GDM1 (cell line): ENCODE measurements at places on chromosomes 7 and 10.

DNA sequence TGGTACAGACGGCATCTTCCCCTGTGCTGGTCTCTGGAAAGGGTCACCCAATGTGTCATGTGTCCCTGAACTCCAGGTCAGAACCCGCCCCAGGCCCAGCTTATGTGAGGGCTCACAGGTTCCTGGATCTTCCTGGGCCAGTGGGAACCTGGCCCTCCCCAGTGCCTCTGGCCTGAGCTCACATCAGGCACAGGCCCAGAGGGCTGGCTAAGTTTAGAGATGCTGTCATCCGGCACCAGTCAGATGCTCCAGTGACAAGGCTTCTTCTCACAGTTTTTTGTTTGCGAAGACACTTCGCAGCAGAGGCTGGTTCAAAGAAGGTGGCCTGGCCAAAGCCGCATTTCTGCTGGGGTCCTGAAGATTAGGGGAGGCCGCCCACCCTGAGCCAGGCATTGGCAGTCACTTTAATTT lies 11.8 kb downstream of the CAMK2B start:
- no peak for DNase-seq

DNA sequence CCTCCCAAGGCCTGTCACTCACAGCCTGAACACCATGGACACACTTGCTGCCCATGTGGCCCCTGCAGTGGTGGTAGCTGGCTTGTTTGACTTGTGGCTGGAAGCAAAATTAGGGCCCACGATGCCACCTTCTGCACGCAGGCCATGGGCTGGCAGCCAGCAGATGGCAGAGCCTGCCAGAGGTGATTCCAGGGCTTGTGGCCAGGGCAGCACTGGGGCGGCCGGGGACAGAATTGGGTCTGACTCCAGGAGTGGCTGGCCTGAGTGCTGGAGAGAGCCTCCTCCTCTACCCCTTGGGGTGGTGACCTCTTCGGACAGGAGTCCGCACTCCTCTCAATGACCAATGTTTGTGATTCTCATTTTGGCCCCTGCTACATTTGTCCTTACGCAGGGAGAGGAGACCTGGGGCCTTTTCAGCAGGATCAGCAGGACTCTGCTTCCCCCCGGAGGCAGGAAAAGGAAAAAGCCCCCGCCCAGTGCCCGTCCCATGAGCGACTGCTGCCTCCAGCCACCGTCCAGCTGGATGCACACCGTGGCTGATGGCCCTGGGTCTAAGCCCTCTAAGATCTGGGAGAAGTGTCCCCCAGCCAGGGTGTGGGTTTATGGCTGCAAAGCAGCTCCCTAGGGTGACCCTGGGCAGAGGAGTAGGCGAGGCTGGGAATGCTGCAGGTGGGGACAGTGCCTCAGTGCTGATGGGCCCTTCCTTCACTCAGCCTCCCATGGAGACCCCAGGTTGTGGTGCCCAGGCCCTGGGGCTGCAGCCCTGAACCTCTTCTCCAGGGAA lies 26.5 kb downstream of the DNAJB12 start:
- DNase-seq = peak; percentile 40

GRCh38 chr7:106448992-106449859 lies 164.4 kb upstream of the NAMPT start:
- DNase-seq = no peak

DNA sequence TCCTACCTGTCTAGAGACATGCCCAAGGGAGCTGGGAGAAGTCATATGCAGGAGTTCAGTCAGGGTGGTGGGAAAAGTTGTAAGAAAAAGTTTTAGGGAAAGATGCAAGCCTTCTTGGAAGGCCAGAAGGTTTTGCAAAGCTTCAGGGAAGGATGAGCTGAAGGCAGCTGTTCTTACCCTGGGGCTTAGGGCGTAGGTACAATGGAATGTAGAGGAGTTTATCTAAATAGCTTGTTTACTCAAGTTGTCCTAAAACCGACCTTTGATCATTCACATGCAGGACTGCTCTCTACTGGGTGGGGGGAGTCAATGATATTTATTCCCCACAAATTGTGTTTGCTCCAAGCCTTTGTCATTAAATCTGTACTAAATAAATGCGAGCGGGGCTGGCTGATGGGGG lies 277.0 kb downstream of the CRPPA start:
- DNase-seq = no peak

DNA sequence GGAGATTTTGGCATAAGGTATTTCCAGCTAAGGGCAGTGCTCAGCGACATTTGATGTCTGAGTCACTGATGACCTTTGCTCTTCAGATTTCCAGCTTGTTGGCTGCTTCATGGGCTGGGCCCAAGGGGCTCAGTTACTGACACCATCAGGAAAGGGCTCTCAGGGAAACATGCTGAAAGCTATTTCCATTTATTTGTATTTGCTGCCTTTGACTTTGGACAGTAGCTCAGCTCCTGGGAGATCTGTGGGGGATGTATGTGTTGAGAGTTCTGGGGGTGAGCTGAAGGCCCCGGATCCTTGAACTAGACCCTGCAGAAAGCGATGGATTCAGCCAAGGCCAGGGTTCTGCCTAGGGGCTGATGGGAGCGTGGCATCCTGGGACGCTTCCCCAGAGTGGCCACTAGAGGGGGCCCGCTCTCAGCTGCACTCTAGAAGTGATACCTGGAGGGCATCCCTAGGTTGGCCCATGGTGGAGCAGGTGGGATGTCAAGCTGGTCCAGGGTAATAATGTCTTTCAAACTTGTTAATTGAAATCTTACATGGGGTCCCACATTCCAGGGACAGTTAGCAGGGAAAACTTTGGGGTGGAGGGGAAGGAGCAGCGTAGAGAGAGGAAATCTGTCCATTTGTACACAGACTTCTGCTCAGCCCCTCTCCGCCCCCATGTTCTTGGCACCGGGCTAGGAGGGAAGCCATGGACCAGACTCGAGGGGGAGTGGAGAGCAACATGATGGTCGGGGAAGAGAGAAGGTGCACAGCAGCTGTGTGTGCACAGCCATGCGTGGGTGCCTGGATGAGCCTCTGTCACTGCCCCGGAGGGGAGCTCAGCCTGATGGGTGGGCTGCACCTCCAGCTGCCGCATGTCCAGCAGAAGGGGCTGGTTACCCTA lies 3.0 kb upstream of the BTBD16 start:
- DNase-seq = no peak

- DNase-seq = no peak
Measured at GRCh38 chr10:114953047-114953446, 15.1 kb downstream of the TRUB1 start.

DNA sequence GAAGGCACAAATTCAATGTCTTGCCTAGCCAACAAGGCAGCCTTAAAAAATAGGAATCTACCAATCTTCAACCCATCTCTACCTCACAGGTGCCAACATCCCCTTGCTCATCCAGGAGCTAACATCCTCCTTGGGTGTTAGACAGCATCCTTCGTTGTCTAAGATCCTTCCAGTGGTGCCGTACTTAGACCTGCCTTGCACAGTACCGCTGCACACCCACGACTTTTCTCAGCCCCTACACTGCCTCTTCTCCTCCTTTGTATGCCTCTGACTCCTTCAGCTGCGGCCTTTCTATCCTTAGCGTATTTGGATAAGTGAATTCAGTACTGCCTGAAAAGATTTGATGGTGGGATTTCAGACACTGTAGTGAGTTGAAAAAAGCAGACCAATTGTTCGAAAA lies 15.9 kb upstream of the PRTFDC1 start:
- no peak for DNase-seq

GRCh38 chr10:132225073-132225848 lies 38.5 kb downstream of the DPYSL4 start:
- DNase-seq = no peak

GRCh38 chr10:105347487-105347886 lies 706.4 kb downstream of the SORCS3 start:
- no peak for DNase-seq

DNA sequence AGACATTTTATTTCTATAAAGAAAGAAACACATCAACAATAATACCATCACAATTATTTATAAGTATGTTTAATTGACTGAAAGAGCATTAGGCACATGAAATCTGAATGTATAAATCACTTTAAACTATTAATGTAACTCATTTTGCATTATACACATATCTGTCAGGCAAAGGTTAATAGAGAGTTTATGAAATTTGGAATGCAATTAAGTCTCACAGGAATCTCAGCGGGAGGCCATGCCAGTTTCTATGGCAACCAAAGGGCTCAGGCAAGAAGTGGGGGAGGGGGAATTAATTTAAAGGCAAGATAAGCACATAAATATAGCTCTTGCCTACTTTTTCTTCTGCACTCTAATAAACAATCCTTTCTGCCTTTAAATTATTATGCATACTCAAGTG lies 152.6 kb downstream of the SLC16A9 start:
- DNase-seq = no peak

GRCh38 chr10:5559642-5560141 lies 34.9 kb downstream of the CALML3 start:
- DNase-seq = peak; percentile 8

GRCh38 chr10:113176652-113177155 lies 226.7 kb downstream of the TCF7L2 start:
- no peak for DNase-seq

- no peak for DNase-seq
Measured at GRCh38 chr10:107480781-107481180, 316.3 kb upstream of the SORCS1 start.

DNA sequence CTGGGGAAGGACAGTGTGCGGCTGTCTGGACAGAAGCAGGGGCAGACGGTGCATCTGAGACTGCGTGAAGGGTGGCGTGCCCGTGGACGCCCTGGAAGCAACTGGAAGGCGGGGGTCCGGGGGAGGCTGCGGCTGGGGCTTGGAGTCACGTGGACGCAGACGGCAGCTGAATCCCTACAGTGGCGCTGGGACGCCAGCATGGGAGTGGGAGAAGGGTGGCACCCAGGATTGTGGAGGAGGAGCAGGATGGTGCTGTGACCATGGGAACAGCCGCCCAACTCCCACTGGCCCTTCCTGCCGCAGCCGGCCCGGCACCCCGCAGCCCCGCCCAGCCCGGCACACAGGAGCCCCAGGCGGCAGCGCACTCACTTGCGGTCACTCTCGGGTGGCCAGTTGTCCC lies 9.7 kb downstream of the INTS1 start:
- DNase-seq = no peak

DNA sequence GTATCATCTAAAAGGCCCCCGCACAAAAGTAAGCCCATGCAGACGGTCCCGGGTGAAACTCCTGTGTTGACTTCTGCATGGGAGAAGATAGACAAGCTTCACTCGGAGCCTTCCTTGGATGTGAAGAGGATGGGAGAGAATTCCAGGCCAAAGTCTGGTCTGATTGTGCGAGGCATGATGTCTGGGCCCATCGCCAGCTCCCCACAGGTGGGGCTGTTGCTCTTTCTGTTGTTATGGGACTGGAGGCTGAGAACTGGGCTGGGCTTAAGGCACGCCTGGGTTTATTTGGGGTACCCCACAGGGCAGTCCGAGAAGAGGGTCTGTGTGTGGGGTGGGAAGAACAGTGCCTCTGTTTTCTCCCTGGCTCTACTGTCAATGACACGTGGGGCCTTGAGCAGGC lies 14.6 kb downstream of the MINDY4 start:
- no peak for DNase-seq

DNA sequence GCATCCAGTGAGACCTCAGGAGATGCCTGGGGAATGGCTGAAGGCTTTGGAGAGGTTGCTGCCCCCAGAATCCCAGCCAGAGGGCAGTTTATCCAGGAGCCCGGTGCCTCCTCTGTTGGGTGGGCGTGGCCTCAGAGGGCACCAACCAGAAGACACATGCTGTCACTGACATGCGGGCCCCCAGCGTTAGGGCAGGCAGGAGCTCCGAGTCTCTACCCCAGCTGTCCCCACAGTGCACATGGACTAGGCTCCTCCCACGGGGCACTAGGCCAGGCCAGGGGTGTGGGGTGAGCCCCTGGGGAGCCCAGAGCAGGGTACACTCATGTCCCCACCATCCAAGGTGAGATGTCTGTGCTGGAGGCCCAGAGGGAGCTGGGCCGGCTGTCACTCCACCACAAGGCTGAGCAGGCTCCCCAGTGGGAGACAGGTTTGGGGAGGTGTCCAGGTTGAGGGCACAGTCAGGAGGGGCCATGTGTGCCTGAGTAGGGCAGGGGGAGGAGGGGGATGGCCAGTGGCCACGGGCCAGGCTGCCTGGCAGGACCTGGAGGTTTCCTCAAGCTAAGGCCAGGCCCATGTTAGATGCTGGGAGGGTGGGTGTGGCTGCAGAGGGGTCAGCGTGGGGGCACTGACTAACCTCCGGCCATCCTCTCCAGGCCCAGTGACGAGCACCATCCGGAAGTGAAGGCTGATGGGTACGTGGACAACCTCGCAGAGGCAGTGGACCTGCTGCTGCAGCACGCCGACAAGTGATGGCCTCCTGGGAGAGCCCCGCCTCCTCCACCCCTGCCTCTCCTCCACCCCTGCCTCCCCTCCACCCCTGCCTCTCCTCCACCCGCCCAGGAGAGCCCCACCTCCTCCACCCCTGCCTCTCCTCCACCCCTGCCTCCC lies 131.3 kb downstream of the FAM53B start:
- DNase-seq = no peak
